ENCODE measurements at places on chromosomes 7 and 10.

DNA sequence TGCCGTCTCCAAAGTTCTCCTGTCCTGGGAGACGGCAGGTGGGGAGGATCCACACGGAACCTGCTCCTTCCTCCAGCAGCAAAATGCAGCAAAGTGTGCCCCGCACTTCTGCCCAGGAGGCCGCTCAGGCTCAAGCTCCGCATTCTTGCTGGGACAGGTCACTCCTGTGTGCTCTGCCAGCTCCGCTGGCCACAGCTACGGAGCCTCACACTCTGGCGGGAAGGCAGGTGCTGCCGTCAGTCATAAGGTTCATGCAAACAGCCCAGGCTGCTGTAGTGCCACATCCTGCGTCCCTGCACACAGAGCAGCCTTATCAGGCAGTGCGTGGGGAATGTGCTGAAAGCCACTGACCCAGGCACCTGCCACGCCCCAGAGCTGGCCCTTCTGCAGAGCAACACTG, 22.4 kb downstream of the ADGRA1 start:
- DNase-seq, result no peak

DNA sequence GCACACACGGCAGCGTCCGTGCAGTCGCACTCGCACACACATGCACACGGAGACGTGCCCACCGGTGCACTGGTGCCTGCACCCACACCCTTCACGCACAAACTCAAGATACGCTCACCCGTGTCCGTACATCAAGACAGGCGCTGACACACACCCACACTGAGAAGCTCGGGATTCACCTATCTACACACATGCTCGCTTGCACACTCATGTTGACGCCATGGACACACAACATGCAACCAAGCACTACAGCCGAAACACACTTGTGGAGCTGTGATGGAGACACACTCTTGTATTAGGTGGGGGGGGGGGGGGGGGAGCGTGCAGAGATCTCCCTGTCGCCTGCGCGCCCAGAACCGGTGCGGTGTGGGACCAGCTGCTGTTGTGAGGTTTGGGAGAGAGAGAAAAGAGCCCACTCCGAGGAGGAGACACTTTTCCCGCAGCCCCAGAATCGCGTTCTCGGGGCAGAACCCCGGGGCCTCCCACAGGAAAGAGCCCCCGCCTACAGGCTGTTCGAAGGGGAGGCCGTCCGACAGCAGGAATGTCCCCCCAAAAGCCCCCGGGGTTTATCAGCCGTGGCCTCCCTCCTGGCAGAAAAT, 605 bp upstream of the NFKB2 start:
- DNase-seq, result peak; percentile 72

DNA sequence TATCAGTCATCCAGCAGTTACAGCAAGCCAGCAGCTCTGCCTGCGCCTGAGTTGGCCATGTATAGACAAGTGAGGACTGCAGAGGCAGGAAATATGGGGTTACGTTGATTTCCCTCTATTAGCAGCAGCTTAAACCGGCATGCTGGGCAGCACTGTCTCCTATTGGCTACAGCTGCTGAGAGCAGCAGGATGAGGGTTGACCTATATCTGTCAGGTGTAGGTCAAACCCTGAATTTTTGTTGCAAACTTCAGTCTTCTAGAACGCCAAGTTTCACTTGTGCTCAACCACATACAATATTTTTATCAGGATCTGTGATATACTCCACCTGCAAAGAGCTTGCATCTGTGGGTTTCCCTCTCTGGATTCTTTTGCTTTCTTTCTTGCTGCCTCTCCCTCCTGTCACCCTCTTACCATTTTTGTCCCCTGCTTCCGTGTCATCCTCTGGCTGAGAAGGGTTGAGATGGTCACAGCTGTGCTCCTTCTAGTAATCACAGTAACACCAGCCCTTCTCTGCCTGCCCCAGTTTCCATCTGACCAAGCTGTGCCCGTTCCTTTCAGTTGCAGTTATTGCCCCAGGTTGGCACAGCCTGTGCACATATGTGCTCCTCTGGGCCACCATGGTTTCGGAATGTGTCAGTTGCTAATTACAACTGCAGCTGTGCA, 23.8 kb upstream of the GLCCI1 start:
- peak; percentile 75 for DNase-seq

DNA sequence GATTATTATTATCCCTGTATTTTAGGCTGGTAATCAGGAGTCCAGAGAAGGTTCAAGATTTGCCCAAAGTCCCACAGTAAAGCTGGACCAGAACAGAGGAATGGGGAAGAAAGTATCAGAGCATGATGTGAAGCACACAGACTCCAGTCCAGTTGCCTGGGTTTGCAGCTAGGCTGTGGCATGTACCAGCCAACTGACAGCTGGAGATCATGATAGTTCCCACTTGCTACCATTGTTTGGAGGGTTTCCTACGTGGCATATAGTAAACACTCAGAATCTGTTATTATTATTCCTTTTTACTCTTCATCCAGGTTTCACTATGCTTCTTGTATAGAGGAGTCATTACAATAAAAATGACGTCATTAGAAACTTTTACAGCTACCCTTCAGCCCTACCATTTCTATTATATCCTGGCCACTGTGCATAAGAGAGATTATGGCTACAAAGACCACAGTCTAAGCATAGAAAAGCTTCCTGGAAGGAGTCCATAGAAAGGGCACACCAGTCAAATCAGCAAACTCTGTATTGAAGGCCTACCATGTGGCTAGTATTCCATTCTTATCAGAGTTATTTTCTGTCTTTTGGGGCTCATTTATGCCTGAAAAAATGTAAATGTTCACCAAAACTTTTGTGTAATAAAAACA, 66.6 kb downstream of the MTPN start:
- DNase-seq, result no peak

- DNase-seq, result no peak
Observed at GRCh38 chr10:43160046-43160920, 22.0 kb downstream of the CSGALNACT2 start.

- DNase-seq, result no peak
Observed at GRCh38 chr10:78528749-78529204, 495.1 kb downstream of the RPS24 start.

DNA sequence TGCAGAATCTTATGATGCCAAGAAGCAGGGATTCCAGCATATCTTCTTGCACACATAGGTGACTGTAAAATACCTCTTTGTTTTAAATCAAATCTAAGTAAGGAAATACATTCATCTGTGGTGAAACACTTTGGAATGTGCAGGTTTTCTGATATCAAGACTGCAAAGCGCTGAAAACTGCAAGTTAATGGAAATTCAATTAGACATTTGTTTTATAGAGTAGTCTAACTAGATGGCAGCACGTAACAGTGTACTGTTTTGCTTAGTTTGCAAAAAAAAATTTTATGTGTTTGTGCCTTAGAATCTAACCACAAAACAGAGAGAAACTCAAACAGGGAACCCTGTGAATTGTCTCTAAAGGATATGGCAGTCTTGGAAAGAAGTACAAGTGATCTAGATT, 259.2 kb downstream of the HDAC9 start:
- DNase-seq, result no peak

DNA sequence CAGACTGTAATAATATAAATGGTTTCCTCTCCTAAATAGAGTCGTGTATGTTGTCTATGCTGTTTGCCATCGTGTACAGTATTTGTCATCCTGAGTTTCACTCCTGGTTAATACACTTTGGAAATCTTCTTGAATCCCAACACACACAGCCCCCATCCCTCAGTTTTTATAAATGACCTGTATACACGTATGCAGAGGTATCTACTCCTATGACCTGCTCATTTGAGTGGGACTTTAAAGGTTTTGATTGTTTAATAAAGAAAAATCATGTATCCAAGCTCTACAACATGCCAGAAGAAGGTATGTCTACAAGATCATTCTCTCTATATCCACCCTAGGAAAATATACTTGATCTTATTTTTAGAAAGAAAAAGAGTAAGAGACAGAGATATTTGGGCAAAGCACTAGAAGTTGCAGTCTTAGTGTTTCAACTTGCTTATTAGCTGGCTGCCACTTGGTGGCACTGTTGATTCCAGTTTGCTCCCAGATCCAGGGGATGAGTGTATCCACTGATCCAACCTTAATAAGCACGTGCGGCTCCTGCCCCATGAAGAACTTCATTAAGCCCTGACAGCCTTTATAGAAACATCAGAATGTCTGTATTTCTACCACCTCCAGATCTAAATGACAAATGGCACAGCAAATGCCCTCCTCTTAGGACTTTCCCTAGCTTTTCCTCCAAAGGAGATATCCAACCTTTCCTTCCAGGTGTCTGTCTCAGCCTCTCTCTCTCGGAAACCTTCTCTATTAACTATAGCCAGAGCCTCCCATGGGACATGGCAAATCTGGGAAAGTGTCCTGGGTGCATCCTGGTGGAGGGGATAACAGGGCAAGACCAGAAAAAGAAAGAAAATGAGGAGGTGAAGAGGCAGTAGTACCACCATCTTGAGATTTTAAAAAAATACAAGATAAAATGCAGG, 181.6 kb upstream of the NEBL start:
- no peak for DNase-seq

- DNase-seq, result no peak
Observed at GRCh38 chr10:131662851-131663250, 238.0 kb upstream of the PPP2R2D start.

- DNase-seq, result no peak
Observed at GRCh38 chr7:143129477-143129876, 2.4 kb upstream of the PIP start.

GRCh38 chr10:123301077-123301857, 147.1 kb downstream of the BUB3 start:
- DNase-seq, result no peak

DNA sequence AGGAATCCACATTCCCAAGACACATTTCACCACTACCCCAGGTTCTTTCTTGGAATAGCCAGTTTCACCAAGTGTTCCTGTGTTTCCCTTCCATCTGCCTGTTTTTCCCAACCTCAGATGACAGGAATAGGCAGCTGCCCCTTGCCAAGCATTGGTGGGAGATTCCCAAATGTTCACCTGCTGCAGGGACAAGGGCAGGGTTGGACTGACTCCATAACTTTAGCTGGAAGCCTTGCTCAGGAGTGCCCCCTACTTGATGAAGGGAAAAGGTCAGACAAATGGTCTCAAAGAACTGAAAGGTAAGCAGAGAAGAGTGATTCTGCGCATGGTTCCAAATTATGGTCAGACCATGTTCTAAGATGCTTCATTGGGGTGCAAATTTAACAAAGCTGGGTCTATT, 45.1 kb upstream of the LYZL1 start:
- DNase-seq, result no peak

DNA sequence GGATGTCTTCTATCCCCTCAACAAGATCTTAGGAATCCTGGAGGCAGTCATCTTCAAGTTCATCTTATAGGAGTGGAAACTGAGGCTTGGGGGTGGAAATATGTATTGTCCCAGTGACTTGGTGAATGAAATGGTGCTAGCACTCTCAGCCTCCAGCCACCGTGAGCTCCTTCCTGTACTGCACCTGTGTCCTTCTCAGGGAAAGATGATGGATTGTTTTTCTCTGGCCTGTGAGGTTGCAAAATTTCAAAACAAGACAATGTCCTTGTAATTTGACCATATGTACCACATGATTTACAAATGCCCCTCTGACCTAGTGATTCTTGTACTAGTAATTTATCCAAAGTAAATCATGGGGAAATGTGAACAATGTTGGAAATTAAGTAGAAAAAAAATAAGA, 71.0 kb upstream of the CHCHD3 start:
- no peak for DNase-seq

- DNase-seq, result no peak
Observed at GRCh38 chr10:96049340-96049739, 6.0 kb downstream of the CCNJ start.

DNA sequence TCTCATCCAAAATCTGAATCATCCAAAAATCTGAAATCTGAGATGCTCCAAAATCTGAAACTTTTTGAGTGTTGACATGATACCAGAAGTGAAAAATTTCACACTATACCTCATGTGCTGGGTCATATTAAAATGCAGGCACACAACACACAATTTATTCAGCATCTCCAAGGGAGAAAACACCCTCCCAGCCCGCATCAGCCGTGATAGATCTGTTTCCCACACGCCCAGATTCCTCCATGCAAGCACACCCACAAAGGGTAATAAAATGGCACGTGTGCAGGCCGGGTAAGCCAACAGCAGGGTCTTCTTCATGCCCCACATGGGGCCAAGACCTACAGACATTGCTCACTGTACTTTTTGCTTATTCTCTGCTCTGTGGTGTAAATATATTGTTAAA, 173.1 kb upstream of the FERD3L start:
- DNase-seq, result no peak

- DNase-seq, result no peak
Observed at GRCh38 chr7:9718071-9718661, 1255.5 kb upstream of the PHF14 start.

GRCh38 chr7:44622342-44623151, 16.1 kb downstream of the OGDH start:
- peak; percentile 49 for DNase-seq

GRCh38 chr7:66867198-66867790, 53.7 kb upstream of the TMEM248 start:
- DNase-seq, result no peak

- DNase-seq, result no peak
Observed at GRCh38 chr7:151742713-151743480, 134.0 kb downstream of the PRKAG2 start.

GRCh38 chr10:119415536-119416503, 126.7 kb downstream of the RGS10 start:
- no peak for DNase-seq

GRCh38 chr10:86535132-86535882, 13.7 kb upstream of the WAPL start:
- peak; percentile 47 for DNase-seq

GRCh38 chr7:50591480-50592438, 26.6 kb upstream of the DDC start:
- DNase-seq, result no peak

GRCh38 chr10:31929261-31930022, 811 bp upstream of the ARHGAP12 start:
- DNase-seq, result peak; percentile 17

DNA sequence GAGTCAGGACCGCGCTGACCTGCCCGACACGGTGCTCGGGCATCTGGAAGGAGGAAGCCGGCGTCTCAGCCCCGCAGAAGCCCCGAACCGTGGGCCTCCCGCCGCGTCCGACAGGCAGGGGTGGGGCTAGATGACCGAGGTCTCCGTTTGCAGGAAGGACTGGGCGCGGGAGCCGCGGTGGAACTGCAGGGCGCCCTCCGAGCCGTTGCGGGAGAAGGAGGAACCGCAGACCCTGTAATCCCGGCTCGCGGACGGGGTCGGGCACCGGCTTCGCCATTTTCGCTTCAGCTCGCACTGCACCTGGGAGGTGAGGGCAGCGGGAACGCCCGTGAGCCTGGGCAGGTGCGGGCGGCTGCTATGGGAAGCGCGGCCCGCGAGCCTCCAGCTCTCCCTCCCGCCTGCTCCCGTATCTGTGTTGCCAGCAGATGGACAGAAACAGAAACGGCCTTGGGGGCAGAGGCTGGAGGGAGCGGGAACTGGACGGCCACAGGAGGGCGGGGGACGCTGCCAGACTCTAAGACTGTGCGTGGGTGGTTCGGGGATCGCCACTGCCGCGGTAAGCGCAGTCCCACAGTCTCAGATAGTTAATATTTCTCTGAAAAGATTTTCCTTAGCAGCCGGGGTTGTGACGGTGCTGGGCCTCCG, 114.1 kb downstream of the VIPR2 start:
- no peak for DNase-seq

DNA sequence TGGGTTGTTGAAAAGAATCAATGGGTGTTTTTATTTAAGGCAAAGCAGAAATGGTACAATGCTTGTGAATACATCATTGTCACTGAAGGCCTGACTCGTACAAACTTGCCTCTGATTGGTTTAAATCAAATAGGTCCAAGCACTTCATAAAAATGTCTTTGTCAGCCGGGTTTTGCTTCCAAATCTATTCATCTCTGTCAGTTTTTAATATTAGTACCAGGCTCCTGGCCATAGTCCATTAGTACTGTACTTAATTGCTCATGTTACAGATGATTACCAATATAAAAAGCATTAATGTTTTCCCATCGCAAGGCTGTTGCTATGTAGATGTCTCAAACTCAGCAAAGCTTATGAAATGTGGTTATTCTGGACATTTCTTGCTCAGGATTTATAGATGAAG, 171.9 kb downstream of the ARID5B start:
- DNase-seq, result no peak

Measured in CD4-positive, alpha-beta T cell treated with Interleukin-21 for 1 hour (primary cell).